ENCODE measurements at places on chromosomes 4 and X. TPM values are rescaled to one million over a fixed set of nuclear protein-coding genes. Genes with fewer than 3 reads are reported as not detected.
A peak's percentile ranks its signal among the peaks of the same experiment; 100 is the strongest.

The RBM47 gene
- polyA plus RNA-seq, result 91.5 TPM

The TMEM164 gene
- 36.6 TPM for polyA plus RNA-seq

DNA sequence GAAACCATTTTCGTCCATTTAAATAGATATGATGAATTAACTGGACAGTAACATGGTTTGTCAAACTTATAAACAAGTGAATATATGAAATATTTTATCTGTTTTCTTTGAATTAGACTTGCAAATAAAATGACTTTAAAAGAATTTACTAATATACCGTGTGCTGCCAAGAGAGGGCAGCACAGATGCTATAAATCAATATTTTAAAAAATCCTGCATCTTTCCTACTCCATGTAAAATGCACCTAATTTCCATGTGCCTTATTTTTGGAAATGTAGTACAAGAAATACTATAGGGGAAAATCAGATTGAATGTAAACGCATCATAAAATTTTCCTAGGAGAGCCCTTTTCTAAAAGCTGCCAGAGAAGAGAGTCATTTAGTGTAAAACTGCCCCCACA, 62.2 kb downstream of the PRKX start:
- DNase-seq, result no peak

DNA sequence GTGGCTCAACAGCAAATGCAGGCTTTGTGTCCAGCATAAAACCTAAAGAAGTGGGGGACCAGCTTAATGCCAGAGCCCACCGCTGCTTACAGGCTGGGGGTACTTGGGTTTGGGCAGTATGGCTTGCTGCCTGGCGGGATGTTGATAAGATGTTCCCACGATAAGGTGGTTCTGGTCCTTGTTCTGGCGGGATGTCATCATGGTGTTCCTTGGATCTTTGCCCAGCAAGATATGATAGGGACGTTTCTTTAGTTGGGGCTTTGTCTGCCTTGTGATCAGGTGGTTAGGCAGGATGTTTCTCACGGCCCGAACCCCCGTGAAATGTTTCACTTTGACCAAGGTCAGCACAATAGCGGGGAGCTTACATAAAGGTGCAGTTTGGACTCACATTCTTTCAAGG, 35.3 kb downstream of the PNPLA4 start:
- DNase-seq, result no peak

DNA sequence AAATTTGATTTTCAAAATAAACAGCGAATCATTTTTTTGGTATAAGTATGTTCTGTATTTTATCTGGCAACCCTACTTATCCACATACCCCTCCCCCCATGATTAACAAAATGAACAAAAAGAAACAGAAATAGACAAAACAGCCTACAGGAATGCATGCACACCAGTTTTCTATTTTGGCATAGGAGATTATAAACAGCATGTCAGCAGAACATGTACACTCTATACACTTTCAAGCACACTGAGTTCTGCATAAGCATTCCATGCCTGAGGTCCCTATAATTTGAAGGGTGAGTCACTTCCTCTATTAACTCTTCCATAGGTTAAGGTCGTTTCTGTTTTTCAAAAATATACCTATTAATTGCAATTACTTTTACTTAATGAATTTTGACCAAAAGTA, 28.0 kb upstream of the ZNF280C start:
- no peak for DNase-seq

- no peak for DNase-seq
Measured at GRCh38 chr4:92091335-92091734, 212.4 kb upstream of the GRID2 start.

The RAB33A gene
- 0.59 TPM for polyA plus RNA-seq

DNA sequence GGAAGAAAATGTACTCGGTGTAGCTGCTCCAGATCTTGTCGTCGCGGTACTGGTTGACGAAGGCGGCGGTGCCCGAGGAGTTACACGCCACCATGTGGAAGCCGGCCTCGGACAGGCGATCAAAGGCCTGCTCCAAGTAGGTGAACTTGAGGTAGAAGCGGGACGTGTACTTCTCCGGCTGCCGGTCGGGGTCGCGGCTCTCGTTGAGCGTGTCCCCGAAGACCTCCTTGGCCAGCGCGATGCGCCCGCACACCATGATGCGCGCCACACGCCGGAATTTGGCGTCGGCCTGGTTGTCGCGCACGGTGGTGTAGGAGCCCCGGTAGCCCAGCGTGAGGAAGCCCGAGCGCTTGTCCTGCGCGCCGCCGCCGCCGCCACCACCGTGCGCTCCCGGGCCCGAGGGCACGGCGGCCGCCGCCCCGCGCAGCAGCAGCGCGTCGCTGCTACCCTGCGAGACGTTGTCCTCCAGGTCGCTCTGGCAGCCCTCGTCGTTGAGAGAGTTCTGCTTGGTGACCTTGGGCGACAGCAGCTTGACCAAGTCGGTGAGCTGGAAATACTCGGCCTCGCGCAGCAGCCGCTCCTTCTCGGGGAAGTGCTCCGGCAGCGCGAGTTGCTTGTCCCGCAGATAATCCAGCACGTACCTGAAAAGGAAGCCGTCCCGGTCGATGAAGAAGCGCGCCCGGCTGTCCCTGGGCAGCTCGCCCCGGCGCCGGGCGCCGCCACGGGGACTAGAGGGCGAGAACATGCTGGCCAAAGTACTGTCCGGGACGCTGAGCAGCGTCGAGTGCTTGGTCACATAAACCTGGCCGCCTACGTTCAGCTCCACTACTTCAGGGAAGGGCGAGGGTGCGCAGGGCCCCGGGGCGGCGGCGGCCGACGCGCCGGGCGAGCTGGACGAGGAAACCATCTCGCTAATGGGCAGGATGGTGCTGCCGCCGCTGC, 775 bp downstream of the KCTD8 start:
- no peak for DNase-seq

DNA sequence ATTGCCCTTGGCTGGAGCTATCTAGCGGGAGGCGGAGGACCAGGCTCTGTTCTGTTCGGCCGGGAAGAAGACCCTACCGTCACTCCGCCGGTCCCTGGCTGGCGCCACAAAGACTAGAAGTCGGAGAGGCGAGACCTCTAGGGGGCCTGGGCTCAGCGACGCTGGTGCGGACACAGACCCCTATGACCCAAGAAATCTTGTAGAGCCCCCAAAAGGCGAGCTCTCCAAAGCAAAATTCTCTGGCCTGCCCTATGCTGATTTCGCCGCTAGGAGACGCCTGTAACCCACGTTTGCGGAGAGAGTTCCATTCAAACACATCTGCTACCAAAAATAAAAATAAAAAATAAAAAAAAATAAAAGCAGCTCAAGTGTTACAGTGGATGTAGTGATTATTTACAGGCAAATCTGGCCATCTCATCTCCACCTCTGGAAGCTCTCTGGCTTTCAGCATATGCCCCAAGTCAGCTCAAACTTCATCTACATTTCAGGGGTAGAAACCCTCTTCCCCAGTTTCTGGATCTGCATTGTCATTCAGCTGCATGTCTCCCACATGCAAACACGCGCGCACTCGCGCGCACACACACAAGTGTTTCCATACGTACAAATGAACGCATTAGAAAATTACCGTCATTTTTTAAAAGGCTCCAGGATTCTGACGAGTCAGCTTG, 2.4 kb upstream of the PCDH10 start:
- DNase-seq, result peak; percentile 61

The NHS gene
- polyA plus RNA-seq, result 19.7 TPM

DNA sequence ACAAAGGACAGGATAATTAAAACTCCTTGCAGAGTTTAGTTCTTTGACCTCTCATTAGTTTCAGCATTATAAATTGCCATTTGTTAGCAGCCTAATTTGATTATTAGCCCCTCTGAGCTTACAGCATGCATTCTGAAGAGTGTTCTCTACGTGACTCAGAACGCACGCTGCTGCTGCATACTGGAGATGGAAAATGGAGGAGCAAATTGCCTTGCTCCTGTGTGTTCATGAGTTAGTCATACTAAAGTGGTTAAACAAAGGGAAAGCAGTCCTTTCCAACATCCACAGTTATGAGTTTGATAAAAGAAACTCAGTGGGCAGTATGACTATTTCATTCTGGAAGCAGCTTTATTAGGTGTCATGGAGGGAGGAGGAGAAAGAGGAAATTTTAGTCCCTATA, 922.5 kb downstream of the RPA4 start:
- no peak for DNase-seq

The AGTR2 gene
- 90.6 TPM for polyA plus RNA-seq

DNA sequence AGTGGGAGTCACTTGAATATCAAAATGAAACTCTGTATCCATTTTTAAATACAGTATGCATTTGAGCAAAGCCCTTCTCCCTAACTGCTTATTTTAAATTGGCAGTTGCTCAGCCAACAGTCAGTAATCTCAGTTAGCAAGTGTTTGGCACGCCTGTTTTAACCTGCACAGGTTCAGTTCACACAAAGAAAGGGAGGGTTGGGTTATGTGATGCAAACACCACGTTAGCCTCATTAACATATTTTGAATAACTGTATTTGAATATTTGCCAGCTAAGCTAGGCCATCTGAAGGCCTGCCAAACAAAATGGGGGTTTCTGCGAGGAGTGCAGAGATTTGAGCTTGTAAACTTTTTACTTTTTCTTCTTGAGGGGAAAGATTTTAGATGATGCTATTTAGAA, 19.8 kb downstream of the GAB1 start:
- DNase-seq, result no peak

The AMBN gene
- polyA plus RNA-seq, result 1.6 TPM

DNA sequence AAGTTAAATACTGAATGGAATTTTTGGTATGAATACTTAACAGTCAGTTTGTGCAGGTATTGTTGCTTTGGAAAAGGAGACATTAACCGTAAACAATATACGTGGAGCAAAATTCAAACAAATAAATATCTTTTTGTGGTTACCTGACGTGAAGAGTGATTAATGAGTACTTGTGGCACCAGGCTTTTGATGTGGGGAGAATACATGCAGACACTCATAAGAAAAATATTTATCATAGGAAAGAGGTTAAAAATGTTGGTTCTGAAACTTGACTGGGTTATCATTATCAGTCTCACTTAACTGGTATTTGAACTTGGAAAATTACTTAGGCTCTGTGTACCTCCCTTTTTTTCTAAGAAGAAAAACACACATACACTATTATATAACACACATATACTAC, 136.4 kb upstream of the NDST4 start:
- DNase-seq, result no peak

DNA sequence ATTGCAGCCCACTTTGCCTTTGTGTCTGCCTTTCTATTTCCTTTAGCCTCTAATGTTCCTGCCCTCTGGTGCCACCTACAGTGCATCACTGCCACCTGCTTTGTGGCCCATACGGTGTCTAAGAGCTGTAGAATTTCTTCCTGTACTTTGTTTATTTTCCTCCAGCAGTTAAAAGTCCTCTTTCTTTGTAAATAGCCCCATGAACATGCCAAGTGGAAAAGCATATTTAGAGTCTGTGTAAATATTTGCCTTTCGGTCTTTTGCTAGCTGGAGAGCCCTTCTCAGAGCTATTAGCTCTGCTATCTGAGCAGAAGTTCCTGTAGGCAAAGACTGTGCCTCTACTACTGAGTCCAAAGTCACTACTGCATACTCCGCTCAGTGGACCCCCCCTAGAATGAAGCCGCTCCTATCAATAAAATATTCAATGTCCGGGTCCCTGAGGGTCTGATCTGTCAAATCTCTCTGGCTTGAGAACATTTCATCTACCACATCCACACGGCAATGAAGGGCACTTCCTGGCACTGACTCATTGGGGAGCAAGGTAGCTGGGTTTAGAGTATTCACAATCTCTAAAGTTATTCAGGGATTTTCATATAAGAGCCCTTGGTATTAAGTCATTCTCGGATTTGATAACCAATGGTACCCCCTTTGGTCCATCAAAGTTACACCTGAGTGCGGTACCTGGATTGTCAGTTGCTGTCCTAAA, 36.3 kb downstream of the SULT1E1 start:
- no peak for DNase-seq

DNA sequence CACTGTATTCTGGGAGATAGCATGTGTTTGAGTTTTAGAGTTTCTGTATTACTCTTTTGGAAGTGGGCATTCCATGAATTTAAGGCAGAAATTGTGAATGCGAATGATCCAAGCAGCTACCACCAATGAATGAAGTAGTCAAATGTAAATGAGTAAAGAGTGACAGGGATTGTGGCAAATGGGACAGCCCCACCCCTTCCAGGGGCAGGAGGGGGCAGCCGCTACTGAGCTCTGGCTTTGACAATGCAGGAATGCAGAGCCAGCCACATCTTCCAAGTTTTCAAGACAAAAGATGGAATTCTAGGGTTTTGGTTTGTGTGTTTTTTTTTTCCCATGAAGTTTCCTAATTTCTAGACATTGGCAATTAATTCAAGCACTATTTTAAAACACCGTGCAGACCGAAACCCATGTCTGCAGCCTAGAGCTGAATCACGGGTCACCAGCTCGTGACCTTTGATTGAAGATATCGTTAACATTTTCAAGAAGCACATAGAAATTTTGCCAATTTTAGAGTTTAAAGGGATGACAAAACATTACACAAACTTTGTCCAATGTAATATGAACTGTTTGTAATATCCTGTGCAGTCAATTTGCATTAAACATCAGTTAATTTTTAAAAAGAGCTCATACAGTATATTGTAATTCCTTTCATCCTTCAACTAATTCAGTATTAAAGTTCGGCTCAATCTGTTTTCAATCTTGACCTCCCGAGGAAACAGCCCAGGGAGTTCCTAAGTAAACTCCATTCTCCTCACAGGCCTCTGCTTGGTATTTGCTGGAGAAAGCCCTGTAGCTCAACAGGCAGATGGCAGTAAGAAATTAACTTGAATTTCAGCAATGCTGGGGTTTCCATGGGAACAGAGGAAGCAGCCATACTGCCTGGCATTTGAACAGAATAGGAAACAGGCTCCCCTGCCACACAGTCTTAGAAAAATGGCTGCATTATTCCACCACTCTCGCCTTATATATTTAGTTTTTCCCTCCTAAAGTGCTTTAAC, 83.4 kb downstream of the UCHL1 start:
- peak; percentile 45 for DNase-seq

GRCh38 chr4:159117564-159117963, 14.7 kb downstream of the RAPGEF2 start:
- DNase-seq, result no peak

DNA sequence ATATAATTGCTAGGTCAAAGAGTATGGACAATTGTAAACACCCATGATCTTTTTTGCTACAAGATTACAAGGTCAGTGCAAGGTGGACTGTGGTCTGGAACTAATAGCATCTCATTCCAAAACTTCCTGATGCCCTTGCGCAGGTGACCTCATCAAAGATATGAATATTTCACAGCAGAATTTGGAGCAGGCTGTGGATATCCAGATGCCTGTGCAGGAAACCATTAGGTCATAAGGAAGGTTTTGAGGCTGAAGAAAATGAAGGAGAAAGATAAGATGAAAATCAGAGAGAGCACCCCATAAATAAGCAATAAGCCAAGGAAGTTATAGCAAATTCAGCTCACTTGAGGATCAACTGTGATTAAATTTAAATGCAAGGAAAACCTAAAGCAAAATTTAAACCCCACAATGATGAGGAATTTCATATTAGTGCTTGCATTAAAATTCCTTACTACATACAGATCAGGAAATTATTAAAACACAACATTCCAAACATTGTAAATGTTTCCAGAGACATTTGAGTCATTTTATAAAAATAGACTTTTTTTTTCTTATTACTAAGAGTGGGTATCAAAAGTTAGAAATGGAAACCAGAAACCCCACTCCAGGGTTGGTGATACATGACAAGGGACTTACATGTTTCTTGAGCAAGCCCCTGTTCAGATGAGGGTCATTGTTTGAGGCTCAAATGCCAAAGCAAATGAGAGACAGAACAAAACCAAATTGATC, 100.7 kb upstream of the FAM9C start:
- no peak for DNase-seq

The TLR7 gene
- 0.96 TPM for polyA plus RNA-seq

The SHROOM3 gene
- polyA plus RNA-seq, result 33.3 TPM

- no peak for DNase-seq
Measured at GRCh38 chr4:114535725-114536124, 62.9 kb upstream of the UGT8 start.

The MAGEA6 gene
- polyA plus RNA-seq, result not detected

All from right renal pelvis (tissue), 4 donors.